ENCODE measurements at places on chromosomes 4 and X.

DNA sequence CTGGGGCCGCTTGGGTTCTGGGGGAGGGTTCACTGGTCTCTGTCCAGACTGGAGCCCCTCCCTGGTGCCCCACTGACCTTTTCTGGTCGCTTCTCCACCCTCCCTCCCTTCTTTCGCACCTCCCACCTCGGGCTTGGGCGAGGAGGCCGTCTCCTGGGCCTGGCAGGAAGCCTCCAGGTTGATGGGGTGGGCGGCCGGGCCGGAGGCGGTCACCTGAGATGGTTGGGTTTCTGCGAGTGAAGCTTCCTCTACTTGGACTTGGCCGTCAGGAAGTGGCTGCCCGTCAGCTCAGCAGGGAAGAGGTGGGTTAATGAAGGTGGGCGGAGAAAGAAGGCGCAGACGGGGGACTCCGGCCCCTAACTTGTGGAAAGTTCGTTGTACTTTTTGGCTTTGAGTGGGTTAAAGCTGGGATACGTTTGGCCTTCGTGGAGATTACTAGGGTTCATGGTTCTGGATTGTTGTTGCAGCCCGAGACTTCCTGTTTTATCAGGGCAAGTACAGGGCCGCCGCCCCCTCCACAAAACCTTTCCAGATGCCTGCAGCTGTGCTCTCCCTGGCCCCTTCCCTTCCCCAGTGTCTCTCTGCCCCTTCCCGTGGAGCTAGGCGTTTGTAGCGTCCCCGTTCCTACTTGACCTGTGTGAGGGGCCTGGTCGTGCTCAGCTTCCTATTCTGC is 1.2 kb downstream of the AKAP17A start:
- peak; percentile 37 for DNase-seq

- no peak for DNase-seq
Observed at GRCh38 chrX:14927401-14927800, 54.2 kb downstream of the MOSPD2 start.

- DNase-seq = no peak
Observed at GRCh38 chr4:16238327-16238726, 12.1 kb upstream of the TAPT1 start.

- DNase-seq = peak; percentile 4
Observed at GRCh38 chrX:124679199-124679598, 332.8 kb downstream of the SH2D1A start.

GRCh38 chr4:94462572-94462971 is 10.8 kb downstream of the PDLIM5 start:
- DNase-seq = no peak

DNA sequence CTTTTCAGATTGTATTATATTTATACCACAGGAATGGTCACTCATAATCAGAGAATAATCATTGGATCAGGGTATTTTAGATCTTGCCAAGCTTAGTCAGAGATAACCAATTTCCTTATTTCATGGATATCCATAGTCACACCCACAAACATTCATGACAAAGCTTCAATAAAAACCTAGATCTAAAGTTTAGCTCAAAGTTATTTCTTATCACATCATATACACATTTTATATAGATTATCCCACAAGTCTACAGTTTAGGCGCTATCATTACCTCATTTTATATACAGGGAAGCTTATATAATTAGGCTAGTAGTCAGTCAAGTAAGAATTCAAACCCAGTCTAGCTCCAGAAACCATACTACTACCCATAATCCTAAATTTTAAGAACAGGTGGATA is 82.3 kb downstream of the SLC10A7 start:
- DNase-seq = no peak

GRCh38 chr4:60241866-60242265 is 958.3 kb upstream of the ADGRL3 start:
- peak; percentile 47 for DNase-seq

DNA sequence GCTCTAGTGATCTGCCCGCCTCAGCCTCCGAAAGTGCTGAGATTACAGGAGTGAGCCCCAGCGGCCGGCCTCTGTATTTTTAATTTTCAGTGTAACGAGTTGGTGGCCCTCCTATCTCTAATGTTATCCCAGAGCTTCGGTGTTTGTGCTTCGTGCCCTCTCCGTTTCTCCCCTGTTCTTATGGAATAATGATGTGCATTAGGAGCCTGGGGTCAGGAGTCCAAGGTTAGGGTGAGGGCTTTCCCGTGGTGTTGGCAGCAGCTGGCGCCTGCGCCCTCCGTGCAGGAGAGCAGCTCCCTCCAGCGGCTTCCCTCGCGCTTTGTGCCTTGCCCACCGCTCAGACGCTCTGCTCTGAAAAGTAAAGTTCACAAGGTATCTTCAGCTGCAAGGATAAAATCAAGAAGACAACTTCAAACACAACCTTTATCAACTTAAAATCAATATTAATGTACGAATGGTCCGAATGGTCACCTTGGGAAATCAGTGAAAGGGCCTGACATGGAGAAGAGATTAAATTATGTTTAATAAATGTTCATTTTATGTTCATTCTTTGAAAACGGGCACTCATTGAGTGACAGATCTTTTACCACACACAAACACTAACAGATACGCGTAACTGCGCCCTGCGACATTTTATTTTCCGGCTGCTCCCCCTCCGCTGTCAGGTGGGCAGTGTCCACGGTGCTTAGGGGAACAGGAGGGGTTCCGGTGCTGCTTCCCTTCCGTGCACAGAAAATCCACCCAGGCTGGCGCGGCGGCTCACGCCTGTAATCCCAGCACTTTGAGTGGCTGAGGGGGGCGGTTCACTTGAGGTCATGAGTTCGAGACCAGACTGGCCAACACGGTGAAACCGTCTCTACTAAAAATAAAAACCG is 62.4 kb downstream of the TRAPPC11 start:
- peak; percentile 23 for DNase-seq

DNA sequence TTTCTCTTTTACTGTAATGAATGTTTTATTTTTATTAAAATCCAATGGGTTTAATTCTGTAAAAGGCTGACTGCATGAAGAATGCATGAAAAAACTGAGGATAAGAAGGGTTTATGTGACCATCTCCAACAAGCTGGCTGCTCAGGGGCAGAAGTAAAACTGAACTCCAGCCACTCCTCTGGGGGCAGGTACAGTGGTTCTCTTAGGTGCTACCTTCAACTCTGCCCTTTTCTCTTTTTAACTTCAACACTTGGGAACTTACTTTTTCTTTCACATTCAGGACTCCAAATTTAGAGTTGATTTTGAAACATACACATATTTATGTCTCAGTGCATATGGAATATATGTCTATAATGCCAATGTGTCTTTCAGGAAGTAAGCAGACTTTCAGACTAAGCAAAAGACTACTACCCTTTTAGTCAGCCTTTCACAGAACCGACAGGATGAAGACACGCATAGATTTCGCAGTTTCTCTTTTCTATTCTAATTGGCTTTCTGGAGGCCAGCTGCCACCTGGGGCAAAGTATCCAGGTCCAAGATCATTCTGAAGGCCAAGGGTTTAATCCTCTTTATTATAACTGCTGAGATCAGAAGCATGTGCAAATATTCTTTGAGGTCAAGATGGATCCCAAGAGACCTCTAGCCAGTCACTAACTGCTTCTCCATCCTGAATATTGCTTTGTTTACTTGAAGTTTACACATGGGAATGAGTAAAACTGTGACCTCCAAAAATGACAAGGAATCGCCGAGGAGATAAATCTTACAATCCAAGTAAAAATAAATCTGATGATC is 30.7 kb downstream of the HS3ST1 start:
- no peak for DNase-seq

DNA sequence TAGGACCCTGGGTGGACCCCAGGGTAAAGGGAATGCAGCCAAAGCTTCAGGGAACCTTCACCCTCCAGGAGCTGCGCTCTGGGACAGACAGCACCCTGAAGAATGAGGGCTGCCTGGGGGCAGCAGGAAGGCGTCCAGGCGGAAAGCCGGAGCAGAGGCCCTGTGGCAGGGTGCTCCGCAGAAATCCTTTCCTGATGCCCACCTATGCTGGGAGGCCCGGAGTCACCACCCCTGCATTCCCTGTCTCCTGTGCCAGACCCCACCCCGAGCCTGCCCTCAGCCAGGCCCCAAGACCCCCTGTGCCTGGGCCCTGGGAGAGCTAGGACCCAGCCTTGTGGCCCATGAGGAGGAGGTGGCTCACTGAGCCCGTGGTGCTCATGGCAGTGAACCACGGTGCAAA is 1.3 kb upstream of the DGKQ start:
- DNase-seq = no peak

DNA sequence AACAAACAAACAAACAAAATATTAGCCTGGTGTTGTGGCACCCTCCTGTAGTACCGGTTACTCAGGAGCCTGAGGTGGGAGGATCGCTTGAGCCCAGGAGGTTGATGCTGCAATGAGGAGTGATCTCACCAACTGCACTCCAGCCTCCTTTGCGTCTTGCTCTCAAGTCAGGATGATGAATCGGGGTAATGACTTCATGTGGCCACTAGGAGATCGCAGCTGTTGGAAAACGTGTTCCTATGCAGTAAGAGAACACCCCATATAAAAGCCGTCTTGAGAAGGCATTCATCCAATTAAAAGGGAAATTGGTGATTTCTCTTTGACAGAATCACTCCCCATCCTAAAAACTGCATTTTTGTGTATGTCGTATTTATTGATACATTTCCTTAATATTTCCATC is 6.9 kb downstream of the CCNB3 start:
- DNase-seq = no peak

DNA sequence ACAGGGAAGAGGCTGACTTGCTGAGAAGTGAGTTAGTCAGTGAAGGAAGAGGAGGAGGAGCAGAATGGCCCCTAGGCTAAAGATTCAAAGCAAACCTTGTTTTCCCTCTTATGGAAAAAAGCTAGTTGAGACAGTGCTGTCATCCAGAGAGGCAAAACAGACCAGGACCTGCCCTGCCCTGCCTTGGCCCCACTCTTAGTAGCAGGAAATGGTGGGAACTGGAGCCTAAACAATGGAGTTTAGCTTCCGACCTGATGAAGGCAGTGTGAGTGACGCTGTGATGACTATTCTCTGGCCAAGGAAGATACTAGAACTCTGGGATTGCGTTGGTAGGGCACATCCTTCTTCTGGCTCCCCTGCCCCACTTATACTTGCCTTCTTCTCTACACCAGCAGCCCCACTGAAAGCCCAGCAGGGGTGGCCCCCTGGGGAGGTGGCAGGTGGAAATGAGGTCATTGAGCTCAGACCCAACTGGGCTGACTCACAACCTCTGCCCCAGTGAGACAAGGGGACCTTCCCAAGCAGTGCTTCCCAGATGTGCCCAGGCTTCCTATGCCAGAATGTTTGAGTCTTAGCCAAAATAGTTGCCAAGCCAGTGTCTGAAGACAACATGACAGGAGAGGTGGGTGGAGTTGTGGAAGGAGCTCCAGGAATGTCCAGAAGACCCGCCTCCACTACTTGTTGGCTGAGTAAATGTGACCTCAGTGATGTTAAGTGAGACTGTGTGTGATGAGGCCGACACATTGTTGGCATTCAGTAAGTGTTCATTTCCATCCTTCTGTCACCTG is 38.8 kb downstream of the MSN start:
- no peak for DNase-seq

DNA sequence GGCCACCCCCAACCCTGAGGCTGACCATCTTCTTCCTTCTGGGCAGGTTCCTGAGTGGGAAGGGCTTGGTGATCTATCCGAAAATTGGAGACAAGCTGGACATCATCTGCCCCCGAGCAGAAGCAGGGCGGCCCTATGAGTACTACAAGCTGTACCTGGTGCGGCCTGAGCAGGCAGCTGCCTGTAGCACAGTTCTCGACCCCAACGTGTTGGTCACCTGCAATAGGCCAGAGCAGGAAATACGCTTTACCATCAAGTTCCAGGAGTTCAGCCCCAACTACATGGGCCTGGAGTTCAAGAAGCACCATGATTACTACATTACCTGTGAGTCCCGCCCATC is 9.7 kb downstream of the EFNB1 start:
- no peak for DNase-seq

- DNase-seq = no peak
Observed at GRCh38 chr4:94843216-94843615, 85.5 kb downstream of the BMPR1B start.

DNA sequence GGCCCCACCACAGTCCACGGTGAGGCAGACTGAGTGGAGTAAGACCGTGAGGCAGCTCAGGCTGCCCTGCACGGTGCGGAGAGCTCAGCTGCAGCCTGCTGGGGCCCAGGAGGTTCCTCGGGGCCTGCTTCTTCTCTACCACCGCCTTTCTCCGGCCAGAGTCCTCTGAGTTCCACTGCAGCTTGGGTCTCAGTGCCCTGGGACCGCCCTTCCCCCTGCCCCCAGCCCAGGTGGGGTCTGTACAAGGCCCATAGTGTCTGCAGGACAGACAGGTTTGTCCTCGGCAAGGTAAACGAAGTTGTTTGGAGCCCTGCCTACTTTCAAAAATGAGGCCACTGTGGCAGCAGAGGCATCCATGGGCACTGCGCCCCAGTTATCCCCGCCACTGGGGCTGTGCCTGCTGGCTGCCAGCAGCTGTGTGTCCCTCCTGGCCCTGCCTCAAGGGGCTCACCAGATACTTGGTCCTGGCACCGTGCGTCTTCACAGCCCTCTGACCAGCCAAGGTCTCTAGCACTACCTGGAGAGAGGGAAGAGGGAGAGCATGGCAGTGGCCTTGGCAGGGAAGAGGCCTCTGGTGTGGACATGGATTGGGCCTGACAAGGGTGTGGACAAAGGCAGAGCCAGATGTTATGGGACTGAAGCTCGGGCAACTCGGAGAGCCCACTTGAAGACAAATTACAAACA is 4.0 kb downstream of the IRAK1 start:
- no peak for DNase-seq

- peak; percentile 60 for DNase-seq
Observed at GRCh38 chrX:39820938-39821708, 276.6 kb downstream of the BCOR start.

Measured in nephron progenitor cell (in vitro differentiated cells).